ENCODE measurements at places on chromosomes 2 and 18.

GRCh38 chr2:113977060-113977659 lies 87.3 kb downstream of the ACTR3 start:
- no peak for DNase-seq

DNA sequence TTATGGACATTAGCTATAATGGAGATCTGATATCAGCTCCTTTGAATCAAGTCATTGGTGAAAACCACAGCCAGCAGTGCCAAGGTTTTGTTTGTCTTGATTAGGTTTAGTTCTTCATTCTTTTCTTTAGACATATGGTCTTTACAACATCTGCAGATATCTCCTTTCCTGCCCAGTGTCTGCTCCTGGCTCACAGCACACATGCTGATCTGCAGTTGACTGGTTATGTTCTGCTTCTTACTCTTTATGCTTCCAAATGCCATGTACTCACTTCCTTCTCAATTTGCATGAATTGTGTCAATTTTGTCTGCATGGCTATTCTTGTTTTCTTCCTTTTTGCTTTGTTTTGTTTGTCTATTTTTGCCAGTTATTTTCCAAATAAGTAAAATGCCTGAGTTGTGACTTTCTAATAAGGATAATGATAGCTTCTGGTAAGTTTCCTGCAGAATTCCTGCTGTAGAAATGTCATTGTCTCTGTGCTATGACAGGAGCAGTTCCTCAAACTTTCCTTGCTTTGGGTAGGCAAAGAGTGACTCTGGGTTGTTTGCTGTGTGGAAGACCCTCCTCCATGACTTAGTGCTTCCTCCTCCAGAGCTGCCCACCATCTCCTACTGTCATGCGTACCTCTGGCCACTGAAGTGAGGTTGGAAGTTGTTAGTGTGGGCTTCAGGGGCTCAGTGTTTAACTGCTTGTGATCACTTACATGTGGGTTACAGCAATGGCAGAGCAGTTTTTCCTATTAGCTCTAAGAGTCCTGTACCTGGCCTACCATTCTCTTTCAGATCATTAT lies 8.2 kb downstream of the ARHGAP25 start:
- DNase-seq: no peak

GRCh38 chr18:3209859-3210569 lies 9.8 kb downstream of the MYOM1 start:
- DNase-seq: no peak

DNA sequence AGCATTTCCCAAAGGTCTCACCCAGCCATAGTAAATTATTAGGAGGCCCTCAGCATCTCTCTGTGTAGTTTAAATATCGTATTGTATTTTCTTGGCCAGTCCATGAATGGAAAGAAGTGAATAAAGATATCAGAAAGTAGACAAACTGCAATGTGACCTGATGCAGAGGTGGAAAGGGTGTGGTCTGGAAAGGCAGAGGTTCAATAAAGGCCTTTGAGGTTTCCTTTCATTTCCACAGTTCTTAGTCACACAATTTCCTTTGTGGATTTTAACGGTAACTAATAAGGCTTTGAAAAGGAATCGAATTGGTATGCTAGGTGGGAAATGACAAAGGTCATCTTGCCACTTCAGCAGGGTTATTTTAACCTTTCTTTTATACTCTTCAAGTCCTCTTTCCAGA lies 20.1 kb upstream of the WIPF1 start:
- no peak for DNase-seq

DNA sequence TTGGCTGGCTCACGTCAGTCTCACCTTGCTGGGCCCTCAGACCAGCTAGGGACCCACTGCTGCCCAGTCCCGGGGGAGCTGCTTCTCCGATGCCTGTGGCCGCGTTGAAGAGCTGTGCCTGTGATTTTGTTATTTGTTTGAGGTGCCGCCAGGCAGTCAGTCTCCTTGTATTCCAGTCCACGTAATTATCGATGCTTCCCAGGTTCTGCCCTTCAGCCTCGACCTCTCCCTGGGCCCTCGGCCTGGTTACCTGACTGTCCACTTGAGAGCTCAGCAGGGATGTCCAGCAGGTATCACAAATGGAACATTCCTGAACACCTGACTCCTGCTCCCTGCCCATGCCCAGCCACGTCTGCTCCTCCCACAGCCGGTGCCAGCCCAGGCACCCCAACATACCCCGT lies 195.9 kb upstream of the HS6ST1 start:
- DNase-seq: no peak

- no peak for DNase-seq
Measured at GRCh38 chr2:178404368-178404767, 46.6 kb downstream of the PRKRA start.

- no peak for DNase-seq
Measured at GRCh38 chr18:7878265-7879211, 311.4 kb downstream of the PTPRM start.

DNA sequence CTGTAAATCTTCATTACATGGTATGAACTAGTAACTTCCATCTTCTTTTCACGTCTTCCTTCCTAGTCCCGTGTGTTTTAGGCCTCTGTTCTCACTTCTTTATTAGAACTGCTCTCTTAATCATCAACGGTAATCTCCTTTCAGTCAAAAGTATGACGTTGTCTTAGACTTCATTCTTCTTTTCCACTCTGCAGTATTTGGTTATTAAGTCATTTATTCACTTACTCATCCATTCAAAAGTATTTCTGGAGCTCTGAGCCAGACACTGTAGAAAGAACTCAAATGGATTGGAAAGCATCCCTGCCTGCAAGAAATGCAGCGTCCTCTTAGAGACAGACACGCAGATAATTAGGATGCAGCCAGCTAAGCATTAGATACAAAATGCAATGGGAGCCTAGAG lies 494.6 kb upstream of the NRP2 start:
- no peak for DNase-seq
